ENCODE measurements at places on chromosomes 6 and 20.

GRCh38 chr6:44297063-44298038 lies 15.8 kb downstream of the AARS2 start:
- peak overlapping the region; percentile 63 for H3K4me3 ChIP-seq
- DNase-seq: no peak
- peaks cover under 1% of the 10 kb centered on the region for H3K36me3 ChIP-seq

DNA sequence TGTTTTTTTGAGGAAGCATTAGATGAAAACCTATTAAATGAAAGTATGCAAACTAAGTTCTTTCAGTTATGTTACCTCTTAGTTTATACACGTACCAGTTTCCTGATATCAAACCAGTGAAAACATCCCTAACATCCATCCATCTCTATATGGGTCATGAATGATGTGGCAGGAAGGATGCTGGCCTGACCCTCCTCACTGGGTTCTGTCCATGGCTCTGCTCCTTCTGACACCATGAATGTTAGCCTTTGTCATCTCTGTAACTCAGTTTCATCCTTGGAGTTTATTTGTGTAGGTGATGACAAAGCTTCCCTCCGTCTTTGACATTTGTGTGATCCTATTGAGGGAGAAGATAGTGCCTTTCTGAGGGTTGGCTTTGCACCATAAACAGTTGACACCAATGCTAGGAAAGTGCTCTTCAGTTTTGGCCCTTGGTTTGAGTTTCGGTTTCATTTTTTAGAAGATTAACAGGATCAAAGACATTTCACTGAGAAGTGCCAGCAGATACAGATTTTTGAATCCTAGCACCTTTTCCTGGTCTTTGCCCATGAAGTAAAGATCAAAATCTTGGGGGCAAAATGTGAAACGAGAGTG lies 72.0 kb upstream of the SCGN start:
- no peaks in the 10 kb centered on the region for H3K36me3 ChIP-seq
- no peaks in the 10 kb centered on the region for H3K27me3 ChIP-seq
- no peak for DNase-seq
- no peak overlapping the region for H3K4me3 ChIP-seq

DNA sequence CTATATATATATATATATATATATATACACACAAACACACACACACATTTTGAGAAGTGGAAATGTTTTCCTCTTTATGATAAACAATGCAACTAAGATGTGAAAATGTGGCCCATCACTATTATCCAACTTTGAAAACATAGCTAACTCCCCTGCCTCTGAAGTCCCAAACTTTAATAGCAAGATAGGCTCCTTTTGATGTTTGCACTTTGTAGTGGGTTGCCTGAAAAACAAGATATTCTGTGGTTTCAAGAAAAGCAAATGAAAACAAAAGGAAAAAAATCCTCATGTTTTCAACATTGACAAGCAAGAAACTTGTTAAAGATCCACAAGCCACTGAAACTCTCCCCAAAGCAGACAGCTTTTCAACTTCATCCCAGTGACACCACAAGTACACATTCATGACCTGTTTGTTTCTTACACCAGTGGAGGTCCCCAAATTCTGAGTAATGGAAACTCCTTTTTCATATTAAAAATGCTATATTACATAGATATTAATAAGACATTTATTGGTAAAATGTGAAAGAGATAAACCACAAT lies 90.0 kb downstream of the IPCEF1 start:
- H3K4me3 ChIP-seq: no peak overlapping the region
- DNase-seq: no peak
- no peaks in the 10 kb centered on the region for H3K4me1 ChIP-seq
- H3K27me3 ChIP-seq: no peaks in the 10 kb centered on the region
- no peaks in the 10 kb centered on the region for H3K36me3 ChIP-seq

DNA sequence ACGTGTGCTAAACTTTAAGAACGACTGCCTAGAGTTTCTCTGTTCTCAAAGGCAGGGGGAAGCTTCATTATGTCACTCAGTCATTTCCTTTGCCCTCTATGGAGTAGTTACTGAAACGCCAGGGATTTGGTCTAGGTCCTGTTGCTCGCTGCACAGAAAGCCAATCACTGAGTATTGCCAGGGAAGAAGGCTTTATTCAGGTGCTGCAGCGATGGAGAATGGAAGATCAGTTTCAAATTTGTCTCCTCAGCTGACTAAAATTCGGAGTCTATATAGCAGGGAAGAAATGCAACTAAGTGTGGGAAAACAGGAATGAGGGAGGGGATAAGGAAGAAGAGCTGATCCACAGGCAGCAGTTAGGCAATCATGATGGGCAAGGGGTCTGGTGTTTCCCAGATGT lies 75.8 kb downstream of the QRSL1 start:
- DNase-seq: no peak
- no peak overlapping the region for H3K27ac ChIP-seq
- H3K27me3 ChIP-seq: no peaks in the 10 kb centered on the region
- no peaks in the 10 kb centered on the region for H3K4me1 ChIP-seq
- no peaks in the 10 kb centered on the region for H3K36me3 ChIP-seq
- no peak overlapping the region for H3K4me3 ChIP-seq

DNA sequence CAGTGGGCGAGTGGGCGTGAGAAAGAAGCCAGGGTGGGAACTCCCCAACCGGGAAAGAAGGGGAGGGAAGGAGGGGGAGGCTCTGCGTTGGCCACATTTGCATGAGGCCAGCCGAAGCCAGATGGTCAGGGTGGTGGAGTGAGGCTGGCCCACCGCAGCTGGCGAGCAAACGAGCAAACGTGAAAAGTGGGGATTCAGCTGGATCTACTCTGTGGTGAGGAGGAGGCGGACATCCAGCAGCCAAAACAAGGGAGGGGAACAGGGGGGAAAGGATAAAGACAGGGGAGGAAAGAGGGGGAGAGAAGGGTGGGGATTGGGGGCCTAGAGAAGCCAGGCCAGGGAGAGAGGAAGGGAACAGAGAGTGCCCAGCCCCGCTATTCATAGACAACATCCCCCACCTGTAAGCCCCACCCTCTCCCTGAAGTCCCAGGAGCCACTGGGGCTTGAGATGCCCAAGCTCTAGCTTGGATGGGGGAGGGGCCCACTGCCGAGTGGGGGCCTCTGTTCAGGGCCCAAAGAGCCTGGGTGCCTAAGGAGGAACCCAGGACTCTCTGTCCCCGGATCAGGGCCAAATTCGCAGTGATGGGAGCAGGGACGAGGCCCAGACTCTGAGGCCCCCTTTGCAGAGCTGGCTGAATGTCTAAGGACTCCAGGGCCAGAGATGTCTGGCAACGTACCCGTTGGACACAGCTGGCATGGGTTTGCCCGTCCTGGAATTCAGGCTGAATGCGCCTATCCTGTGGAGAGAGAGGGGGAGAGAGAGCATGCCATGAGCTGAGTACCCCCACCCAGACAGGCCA lies 45.1 kb downstream of the CPNE5 start:
- no peaks in the 10 kb centered on the region for H3K27me3 ChIP-seq
- no peak overlapping the region for H3K4me3 ChIP-seq
- H3K27ac ChIP-seq: no peak overlapping the region
- no peaks in the 10 kb centered on the region for H3K36me3 ChIP-seq
- DNase-seq: no peak
- no peaks in the 10 kb centered on the region for H3K4me1 ChIP-seq

DNA sequence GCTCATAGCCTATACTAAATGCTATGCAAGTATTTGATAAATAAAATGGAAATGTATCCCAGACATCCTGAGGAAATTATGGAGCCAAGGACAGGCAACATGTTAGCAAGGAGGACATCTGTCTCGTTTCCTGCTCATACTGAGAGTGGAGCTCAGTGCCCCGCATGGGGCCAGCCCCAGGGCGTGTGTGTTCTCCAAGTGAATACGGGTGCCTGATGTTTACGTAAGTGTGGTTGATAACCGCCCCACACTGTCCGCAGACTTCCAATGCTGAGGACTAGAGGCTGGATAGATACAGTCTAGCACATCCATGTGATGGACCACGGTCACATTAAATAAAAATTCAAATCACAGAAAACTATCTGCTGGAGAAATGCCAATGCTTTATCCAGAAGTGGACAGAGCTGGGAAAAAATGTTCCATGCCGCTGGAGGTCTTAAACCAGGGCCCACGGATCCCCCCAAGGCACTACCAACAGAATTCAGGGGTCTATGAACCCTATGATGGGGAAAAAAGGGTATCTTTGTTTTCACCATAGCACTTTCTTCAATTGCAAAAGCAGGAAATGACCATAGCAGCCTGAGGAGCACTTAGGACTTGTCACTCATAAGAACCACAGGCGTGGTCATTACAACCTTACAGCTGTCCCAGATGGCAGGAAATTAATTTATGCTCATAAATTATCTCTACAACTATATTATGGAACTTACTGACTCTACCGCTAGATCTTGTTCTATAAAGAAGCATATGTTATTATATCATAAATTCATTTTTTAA lies 24.9 kb downstream of the TGM2 start:
- no peaks in the 10 kb centered on the region for H3K27me3 ChIP-seq
- no peak overlapping the region for H3K4me3 ChIP-seq
- H3K27ac ChIP-seq: peak overlapping the region; percentile 16
- DNase-seq: no peak
- peaks cover 34% of the 10 kb centered on the region for H3K4me1 ChIP-seq

DNA sequence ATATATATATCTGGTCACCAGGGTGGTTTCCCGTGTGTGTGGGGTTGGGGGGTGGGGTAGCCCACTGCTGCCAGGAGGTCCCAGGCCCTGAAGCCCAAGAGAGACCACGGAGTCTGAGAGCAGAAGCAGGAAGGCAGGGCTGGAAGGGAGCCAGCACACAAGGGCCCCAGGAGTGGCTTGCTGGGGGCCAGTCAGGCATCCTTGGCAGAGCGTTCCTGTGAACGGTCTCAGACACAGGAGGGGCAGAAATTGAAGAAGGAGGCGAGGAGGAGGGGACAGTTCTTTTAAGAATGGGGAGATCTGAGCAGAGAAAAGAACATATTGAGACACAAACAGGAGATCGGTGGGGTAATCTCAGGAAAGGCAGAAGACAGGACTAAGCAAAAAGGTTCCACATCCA lies 1.9 kb upstream of the EBF4 start:
- H3K27ac ChIP-seq: no peak overlapping the region
- H3K4me3 ChIP-seq: no peak overlapping the region
- H3K36me3 ChIP-seq: no peaks in the 10 kb centered on the region
- H3K4me1 ChIP-seq: no peaks in the 10 kb centered on the region
- DNase-seq: no peak
- peaks cover 33% of the 10 kb centered on the region for H3K27me3 ChIP-seq

DNA sequence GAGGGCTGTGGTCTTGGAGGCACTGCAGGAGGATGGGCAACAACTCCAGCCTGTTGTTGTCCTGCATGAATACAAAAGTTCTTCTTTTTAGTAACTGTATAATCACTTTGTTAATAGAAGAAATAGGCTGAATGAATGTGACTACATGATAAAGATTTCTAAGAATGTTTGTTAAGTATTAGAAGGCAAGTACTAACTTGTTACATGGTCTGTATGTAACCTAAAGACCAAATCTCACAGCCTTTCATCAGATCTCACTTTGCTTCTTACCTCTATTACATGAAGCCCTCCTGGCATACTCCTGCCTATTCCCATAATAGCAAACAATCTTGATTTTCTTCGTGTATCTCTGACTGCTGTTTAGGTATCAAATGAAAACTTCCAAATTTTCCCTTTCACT lies 73.4 kb downstream of the REPS1 start:
- no peaks in the 10 kb centered on the region for H3K36me3 ChIP-seq
- no peak for DNase-seq
- H3K27me3 ChIP-seq: no peaks in the 10 kb centered on the region
- H3K4me3 ChIP-seq: no peak overlapping the region
- H3K4me1 ChIP-seq: no peaks in the 10 kb centered on the region

DNA sequence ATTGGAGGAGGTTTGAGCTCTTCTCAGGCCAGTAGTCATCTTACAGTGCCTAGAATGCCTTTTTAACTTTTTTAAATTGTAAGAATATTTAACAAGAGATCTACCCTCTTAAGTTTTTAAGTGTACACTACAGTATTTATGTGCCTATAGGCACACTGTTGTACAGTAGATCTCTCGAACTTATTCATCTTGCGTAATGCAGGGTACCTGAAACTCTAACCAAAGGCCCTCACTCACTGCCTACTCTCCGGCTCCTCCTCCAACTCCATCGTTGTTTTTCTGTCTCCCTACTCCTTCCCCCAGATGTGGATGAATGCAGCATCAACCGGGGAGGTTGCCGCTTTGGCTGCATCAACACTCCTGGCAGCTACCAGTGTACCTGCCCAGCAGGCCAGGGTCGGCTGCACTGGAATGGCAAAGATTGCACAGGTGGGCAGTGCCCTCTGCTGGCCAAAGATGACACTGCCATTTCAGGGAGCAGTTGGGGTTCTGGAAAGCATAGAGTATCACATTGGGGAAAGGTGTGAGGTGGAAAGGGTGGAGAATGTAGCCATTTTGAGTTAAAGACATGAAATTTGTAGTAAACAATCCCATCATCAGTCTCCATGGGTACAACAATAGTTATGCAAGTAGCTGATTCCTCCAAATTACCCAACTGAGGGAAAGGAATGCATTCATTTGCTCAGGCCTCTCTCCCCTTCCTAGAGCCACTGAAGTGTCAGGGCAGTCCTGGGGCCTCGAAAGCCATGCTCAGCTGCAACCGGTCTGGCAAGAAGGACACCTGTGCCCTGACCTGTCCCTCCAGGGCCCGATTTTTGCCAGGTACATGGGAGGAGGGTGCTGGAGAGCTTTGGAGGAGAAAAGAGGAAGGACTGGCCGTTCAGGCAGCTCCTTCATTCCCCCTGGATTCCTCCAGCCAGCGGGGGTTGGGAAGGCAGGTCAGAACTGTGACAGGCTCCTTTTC lies 18.4 kb upstream of the ZNF76 start:
- no peaks in the 10 kb centered on the region for H3K36me3 ChIP-seq
- no peak overlapping the region for H3K27ac ChIP-seq
- H3K27me3 ChIP-seq: no peaks in the 10 kb centered on the region
- no peak overlapping the region for H3K4me3 ChIP-seq
- DNase-seq: peak; percentile 79
- peaks cover 29% of the 10 kb centered on the region for H3K4me1 ChIP-seq

DNA sequence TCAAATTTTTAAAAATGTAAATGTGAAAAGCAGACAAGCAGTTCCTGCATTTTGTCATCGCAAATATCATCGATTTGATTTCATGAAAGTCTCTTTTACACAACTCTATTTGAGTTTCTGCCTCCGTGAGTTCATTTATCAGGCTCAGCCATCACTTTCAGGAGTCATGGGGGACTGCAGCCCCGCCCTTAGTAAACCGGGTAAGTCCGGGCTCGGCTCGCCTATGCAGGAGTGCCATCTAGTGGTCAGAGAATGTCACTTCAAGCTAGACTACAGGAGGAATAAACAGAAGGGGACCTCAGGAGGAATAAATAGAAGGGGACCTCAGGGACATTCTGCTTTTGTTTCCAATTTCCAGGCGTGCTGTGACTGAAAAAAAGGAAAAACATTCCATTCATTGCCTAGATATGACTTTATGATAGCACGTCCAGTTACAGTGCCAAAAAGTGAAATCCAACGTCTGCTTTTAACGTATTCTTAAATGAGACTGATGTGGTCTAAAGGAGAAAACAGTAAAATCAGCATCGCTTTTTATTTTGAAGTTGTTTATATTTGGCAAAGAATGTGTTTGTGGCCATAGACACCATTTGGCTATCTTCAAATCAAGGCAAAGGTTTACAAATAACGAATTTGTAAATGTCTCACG lies 333.9 kb downstream of the HACE1 start:
- no peaks in the 10 kb centered on the region for H3K27me3 ChIP-seq
- peak; percentile 55 for DNase-seq
- H3K36me3 ChIP-seq: no peaks in the 10 kb centered on the region
- no peak overlapping the region for H3K27ac ChIP-seq

Measured in heart left ventricle (tissue), 16 donors.